ENCODE measurements at places on chromosomes 4 and X.

DNA sequence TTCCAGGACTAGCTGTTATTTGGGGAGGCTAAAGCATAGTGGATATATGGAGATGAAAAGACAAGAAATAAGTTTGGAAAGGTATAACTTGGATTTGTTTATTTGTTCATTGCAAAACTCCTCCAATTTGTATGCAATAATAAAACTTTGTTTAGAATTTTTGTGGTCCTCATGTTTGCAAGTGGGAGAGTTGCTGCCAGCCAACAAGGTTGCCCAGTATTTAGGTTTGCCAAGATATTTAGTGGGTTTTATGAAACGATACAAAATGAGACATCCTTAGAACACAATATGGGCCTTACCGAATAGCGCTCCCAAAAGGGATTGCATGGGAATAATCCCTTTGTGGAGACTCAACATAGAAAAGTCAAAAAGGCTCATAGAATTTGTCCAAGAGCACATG is 162.1 kb downstream of the INPP4B start:
- DNase-seq: no peak

DNA sequence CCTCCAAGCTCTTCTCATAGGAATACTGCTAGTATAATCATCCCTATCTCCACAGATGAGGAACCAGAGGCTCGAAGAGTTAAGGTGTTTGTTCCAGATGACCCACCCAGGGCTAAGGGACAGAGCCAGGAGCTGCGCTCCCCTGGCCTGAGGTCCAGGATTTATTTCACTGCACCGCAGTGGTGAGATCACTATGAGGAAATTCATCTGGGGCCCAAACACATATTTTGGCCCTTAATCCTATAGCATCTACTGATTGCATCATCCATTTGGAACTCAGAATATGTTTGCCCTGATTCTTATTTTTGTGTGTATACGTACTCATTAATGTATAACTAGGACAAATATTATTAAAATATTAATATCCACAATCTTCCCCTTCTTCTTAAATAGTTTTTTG is 100.1 kb upstream of the RBPJ start:
- DNase-seq: no peak

GRCh38 chrX:81205551-81205950 is 3.6 kb downstream of the SH3BGRL start:
- no peak for DNase-seq

- no peak for DNase-seq
These were observed 188.8 kb downstream of the LRBA start for GRCh38 chr4:150826306-150826705.

GRCh38 chr4:61628282-61628681 is 428.2 kb downstream of the ADGRL3 start:
- DNase-seq: no peak

DNA sequence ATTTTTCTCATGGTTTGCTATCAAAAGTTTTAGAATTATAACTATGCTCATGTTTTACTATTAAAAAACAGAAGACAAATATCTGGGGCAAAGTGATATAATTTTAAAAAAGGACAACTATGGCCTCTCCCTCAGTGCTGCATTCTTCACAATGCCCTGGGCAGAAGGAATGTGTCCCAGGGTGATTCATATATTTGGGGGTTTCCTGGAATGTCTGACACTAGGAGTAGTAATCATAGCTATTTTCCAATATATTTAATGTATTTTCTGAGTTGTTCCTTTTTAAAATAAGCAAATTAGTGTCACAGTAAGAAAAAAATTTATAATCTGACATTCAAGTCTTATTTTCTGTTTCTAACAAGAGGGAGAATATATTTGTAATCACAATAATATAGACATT is 281.7 kb downstream of the UNC5C start:
- no peak for DNase-seq

- peak; percentile 80 for DNase-seq
These were observed 15.6 kb upstream of the ASMTL start for GRCh38 chrX:1468250-1468772.

GRCh38 chrX:68827848-68828624 is 785 bp upstream of the EFNB1 start:
- DNase-seq: peak; percentile 59

- DNase-seq: peak; percentile 11
These were observed 33.8 kb downstream of the LONRF3 start for GRCh38 chrX:119008110-119008744.

GRCh38 chr4:103424853-103425252 is 226.7 kb upstream of the CENPE start:
- no peak for DNase-seq

GRCh38 chr4:146976145-146976544 is 30.5 kb upstream of the TTC29 start:
- DNase-seq: no peak

DNA sequence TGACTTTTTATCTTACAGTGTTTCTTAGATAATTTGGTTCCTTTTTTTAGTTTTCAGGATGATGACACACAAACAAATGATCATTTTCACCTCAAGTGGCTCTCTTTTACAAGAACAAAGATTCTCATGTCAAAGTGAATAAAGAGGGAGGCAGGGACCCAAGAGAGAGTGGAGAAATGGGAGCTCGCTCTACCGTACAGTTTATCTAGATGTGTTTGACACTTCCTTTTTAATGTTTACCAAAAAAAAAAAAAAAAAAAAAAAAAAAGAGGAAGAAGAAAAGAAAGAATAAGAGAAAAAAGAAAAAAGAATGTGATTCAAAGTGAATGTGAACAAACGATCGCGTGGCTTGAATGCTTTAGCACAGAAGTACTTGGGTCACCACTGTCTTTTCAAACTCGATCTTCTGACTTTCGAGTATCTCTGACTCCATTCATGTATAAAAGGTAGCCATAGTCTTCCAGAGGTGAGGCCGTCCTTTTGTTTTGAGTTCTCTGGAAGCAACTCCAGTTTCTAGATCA is 75.6 kb upstream of the GRXCR1 start:
- no peak for DNase-seq

DNA sequence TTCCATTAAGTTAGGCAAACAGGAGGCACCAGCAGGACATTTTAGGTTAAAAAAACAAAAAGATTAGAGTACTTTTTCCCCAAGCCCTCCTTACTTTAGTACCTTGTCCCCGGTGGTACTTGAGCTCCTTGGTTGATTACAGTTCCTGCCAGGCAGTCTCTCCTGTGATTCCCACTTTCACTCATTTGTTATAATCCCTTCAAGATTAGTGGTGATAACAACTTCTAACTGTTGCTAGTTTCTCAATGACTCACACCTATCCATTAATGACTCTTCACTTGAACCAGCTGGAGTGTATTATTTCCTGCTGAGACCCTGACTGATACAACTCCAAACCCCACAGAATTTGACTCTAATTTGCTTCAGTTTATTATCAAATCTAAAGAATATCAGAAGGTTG is 765.0 kb upstream of the DIAPH2 start:
- DNase-seq: no peak

- DNase-seq: no peak
These were observed 53.8 kb downstream of the PACRGL start for GRCh38 chr4:20754036-20754435.

Data from central memory CD4-positive, alpha-beta T cell (primary cell).